Foreskin keratinocyte (primary cell): ENCODE measurements at places on chromosomes 5 and 9. TPM values are rescaled to one million over a fixed set of nuclear protein-coding genes. Genes with fewer than 3 reads are reported as not detected.
A peak's percentile ranks its signal among the peaks of the same experiment; 100 is the strongest.

DNA sequence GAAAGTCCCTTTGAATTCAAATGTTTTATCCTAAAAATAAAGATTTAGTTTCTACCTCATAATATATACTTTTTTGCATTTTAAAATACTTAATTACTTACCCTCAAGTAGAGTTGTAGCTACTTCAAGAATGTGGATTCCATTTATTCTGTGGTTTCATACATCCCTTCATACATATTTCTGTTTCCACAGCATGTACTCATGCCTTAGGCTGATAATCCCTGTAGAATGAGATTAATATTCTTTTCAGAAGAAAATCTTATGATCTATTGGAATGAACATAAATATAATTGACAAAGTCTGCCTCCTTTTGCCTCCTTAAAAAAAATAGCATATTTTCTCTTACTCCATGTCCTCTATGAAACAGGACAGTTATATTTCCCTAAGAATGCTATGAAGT lies 465.7 kb downstream of the DTWD2 start:
- no peak for DNase-seq

GRCh38 chr5:126103868-126104267 lies 319.3 kb upstream of the GRAMD2B start:
- DNase-seq: no peak

GRCh38 chr5:51829691-51830090 lies 446.4 kb downstream of the ISL1 start:
- no peak for DNase-seq

GRCh38 chr9:118162716-118163115 lies 458.5 kb downstream of the TLR4 start:
- DNase-seq: no peak

DNA sequence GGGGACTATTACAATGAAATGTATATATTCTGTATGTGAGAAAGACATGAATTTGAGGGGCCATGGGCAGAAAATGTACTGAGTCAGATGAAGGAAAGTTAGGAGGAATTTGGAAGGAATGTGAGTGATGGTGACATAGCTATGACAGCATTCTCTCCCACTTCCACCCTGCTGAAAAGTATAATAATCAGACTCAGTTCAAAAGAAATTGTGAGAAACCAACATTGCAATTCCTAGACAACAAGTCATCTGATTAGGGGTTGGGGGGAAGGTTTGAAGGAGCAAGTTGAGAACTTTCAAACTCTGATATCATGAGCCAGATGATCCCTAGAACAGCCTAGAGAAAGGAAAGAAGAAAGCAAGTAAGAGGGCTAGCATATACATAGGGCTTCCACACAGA lies 370.6 kb downstream of the DMRTA1 start:
- peak; percentile 3 for DNase-seq

- no peak for DNase-seq
Measured at GRCh38 chr5:32193591-32193990, 19.5 kb upstream of the GOLPH3 start.

- no peak for DNase-seq
Measured at GRCh38 chr9:91541734-91542133, 118.1 kb upstream of the NFIL3 start.

GRCh38 chr9:133210202-133210532 lies 1.1 kb upstream of the OBP2B start:
- no peak for DNase-seq

GRCh38 chr9:134486596-134486995 lies 155.0 kb upstream of the COL5A1 start:
- DNase-seq: no peak

GRCh38 chr9:33133186-33133585 lies 34.0 kb downstream of the B4GALT1 start:
- DNase-seq: peak; percentile 60

Gene PCDHA4
- not detected in 2 replicates for total RNA-seq

Gene NOXA1
- total RNA-seq: 0.39 and 0.88 TPM in 2 replicates

Gene IFNA2
- total RNA-seq: not detected in 2 replicates

Gene ITK
- not detected in 2 replicates for total RNA-seq

Gene IL5
- total RNA-seq: not detected in 2 replicates

Gene TLE1
- total RNA-seq: 21.4 and 24.2 TPM in 2 replicates

Gene PTPDC1
- total RNA-seq: 5.8 and 6.0 TPM in 2 replicates

Gene IFNB1
- total RNA-seq: not detected in 2 replicates

Gene LPAR1
- total RNA-seq: 27.0 and 30.9 TPM in 2 replicates

Gene CCL27
- 0.49 and 0.95 TPM in 2 replicates for total RNA-seq

Gene RNF180
- 5.7 and 5.9 TPM in 2 replicates for total RNA-seq
